ENCODE measurements at places on chromosomes 7 and 10.

DNA sequence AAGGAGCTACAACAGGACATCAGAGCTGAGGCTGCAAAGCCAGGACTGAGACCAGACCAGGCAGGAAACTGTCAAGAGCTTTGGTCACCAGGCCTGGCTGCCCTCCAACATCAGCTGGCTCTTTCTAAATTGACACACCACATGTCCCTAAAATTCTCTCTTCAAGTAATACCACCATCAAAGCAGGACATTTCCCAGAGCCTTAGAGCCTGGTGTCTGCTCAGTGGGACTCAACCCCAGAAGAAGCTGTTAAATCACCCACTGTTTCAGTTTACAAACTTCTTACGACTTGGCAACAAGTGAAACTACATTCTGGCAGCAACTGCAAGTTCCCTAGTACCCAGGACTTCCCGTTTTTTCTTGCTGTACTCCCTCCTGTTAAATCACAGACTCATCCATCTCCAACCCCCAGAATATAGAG, 3.8 kb upstream of the IL6 start:
- DNase-seq: peak; percentile 28

DNA sequence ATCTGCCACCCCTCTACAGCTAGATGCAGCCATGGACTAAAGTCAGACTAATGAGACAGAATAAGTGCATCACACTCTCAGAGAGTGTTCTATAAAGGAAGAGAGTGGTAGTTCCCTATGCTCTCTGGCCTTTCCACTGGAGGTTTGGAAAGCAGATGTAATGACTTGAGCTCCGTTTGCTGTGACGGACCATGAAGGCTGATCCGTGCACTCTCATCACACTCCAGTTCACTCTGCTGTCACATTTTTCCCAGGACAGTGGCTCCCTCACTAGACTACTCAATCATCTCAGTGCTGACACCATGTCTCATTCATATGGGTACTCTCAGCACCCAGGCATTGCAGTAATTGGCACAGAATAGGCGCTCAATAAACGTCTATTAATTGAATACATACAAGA, 20.4 kb downstream of the TRDMT1 start:
- no peak for DNase-seq

DNA sequence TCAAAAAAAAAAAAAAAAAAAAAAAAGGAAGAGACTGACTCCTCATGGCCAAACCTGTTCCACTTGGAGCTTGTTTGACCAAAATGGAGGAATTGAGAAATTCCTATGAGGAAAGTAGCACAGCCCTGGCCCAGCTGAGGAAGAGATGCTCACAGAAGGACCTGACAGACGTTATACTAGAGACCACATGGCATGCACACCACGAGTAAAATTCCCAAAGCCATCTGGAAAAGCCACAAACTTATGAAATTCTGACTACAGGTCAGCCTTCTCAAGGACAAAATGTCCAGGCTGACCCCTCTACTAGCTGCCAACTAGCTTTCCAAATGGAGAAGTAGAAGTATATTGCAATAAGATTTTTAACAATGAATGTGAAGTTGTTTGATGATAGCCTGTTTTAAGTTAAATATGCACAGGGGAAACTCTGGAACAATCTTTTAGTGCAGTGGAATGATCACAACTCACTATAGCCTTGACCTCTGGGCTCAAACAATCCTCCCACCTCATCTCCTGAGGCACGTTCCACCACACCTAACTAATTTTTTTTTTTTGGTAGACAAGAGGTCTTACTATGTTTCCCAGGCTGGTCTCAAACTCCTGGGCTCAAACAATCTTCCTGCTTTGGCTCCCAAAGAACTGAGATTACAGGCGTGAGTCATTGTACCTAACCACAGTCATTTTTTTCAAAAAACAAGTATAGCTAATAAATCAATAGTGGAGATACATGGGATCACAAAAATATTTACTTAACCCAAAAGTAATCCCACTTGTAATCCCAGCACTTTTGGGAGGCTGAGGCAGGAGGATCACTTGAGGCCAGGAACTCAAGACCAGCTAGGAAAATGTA, 75.7 kb downstream of the AKR1D1 start:
- no peak for DNase-seq

DNA sequence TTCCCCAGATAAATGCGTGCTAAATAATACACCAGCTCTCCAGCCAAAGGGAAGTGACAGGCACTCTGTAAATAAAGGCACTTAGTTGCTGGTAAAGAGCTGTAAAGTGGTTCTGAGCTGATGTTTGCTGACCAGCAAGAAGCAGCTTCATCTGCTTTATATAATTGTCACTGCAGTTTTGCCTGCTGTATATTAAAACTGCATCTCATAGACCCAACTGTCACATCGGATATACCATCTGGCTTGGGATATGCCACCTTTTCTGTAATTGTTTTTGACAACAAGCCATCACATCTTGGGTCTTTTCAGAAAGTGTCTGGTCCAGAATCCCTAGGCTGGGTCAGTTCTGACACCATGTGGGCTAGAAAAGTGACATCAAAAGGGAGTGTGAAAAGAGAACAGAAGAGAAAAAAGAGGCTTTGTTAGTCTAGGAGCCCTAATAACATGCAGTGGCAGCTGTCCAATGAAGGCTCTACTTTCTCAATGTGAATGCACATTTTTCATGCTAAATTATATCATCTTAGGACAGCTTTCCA, 697.6 kb downstream of the KCNMA1 start:
- no peak for DNase-seq

GRCh38 chr10:11946652-11947051, 96.0 kb downstream of the UPF2 start:
- no peak for DNase-seq

DNA sequence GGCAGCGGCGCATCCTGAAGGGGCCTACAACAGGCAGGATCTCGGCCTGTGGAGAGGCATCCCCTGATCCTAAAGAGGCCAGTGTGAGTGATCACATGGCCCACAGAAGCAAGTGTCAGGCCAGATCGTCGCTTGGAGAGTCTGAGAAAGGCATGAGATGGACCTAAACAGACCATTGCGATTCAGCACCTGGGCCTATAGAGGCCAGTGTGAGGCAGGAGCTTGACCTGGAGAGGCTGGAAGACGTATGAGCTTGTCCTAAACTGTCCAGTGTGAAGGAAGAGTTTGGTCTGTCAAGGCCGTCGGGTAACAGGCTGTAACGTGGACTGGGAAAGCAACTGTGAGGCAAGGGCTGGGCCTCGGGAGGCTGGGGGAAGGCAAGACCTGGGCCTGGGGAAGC, 172.6 kb downstream of the TPST1 start:
- no peak for DNase-seq

DNA sequence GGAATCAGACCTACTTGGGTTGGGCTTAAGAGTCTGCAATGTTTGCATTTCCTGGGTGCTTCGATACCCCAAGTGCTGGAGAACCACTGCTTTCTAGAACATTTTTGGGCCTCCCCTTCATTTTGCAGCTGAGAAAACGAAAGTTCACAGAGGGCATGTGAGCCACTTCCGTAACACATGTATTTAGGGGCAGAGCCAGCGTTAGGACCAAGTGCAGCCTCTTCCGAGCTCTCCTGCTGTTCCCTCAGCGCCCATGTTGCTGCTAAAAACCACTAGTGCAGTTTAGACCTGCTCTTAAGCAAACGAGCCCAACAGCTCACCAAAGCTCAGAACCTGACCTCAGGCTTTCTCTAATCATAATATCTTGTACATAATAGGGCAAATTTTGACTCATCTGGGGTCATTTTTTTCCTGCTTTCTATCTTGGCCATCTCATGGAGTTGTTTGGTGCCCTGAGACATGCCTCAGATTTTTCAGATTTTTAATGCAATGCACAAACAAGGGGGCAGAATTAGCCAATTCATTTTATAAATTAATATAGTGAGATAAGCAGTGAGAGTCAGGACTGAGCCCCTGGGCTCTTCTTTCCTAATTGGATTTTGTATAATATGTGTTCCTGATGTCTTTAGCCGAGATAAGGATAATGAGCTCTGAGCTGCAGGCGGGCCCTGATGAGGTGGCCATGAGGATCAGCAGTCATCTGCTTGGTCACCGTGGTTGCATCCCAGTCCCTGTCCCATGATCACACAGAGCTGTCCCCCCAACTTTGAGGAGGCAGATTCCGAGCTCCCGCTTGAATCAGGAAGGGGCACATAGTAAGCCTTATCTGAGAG, 12.9 kb downstream of the BAG3 start:
- no peak for DNase-seq

DNA sequence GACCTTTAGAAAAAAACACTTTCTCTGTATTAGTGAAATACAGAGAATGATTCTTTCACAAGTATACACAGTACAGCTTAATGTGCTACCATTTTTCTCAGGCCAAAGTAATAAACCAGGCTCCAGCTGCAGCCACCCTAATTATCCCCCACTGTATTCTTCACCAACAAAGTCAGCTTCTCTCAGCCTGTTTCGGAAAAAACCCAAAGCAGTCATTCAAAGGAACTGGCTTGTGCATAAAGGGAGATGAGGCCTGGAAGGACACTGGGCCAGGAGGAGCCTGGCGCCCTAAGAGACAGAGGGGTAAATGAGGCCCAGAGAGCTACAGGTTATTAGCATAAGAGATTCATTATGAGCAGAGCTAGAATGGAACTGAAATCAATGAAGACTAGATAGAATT, 9.2 kb downstream of the USP54 start:
- DNase-seq: no peak

- no peak for DNase-seq
These were observed 123.4 kb upstream of the ZNF746 start for GRCh38 chr7:149620961-149621360.

GRCh38 chr7:28096713-28097112, 83.9 kb downstream of the JAZF1 start:
- peak; percentile 80 for DNase-seq

DNA sequence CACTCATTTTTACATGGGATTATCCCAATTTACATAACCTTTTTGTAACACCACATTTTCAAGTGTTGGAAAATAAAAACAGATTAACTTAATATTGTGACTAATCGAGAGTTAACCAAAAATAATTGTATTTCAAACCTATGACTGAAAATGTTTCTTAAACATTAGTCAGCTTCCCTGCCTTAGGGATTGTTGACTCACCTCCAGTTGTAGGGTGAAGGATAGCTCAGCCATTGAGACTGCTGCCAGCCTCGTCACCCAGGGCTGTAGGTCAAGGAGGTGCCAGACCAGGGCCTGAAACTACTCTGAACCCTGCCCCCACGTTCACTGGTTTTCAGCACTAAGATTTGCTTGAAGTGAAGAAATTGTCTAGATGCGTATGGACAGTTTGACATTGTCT, 351.2 kb downstream of the GFRA1 start:
- no peak for DNase-seq

DNA sequence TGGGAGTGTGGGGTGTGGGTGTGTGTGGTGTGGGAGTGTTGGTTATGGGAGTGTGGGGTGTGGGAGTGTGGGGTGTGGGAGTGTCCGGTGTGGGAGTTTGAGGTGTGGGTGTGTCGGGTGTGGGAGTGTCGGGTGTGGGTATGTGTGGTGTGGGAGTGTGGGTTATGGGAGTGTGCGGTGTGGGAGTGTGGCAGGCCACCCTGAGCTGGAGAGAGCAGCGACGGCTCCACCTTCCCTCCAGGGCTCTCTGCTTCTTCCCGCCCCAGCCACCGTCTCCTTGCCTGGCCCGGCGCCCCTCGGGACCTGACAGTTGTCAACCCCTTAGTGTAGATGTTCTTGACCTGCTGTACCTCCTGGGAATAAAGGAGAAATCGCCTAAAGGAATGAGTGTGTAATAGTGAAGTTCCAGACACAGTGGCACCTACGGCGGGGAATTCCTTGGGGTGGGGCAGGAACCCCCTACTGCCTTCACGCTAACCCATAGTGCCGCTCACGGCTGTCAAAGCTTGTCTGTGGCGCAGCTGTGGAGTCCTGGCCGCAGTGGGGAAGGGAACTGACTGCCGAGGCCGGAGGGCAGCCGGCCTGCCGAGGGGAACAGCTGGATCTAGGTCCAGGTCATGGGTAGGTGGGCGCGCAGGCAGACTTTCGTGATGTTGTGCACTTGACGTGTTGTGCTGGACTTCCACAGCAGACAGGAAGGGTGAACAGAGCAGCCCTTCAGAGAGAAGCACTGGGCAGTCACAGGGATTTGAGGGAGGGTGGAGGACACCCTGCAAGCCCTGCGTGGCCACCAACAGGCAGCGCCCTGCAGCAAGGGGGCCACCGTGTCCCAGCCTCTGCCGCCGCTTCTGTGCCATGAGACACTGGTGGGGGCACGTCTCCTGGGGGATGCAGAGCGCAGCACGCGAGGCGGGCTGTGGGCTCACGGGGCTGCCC, 49.0 kb upstream of the EN2 start:
- no peak for DNase-seq

GRCh38 chr7:78448911-78449310, 650.3 kb downstream of the PHTF2 start:
- DNase-seq: peak; percentile 34

- DNase-seq: no peak
These were observed 30.7 kb downstream of the THNSL1 start for GRCh38 chr10:25047088-25047487.

DNA sequence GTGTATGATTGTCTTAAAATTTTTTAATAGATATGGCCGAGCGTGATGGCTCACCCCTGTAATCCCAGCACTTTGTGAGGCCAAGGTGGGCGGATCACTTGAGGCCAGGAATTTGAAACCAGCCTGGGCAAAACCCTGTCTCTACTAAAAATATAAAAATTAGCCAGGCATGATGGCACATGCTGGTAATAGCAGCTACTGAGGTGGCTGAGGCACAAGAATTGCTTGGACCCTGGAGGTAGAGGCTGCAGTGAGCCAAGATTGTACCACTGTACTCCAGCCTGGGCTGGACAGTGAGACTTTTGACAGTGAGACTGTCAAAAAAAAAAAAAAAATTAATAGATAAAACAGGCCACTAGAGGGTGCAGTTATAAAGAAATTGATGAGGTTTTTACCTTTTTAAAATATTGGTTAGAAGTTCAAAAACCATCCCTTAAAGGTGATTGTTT, 20.5 kb downstream of the NOM1 start:
- DNase-seq: peak; percentile 58

- DNase-seq: peak; percentile 49
These were observed 510 bp downstream of the ZSWIM8 start for GRCh38 chr10:73785721-73786511.

GRCh38 chr7:143455491-143455890, 12.2 kb downstream of the TAS2R60 start:
- no peak for DNase-seq

GRCh38 chr10:58477902-58478301, 34.8 kb upstream of the BICC1 start:
- DNase-seq: no peak

DNA sequence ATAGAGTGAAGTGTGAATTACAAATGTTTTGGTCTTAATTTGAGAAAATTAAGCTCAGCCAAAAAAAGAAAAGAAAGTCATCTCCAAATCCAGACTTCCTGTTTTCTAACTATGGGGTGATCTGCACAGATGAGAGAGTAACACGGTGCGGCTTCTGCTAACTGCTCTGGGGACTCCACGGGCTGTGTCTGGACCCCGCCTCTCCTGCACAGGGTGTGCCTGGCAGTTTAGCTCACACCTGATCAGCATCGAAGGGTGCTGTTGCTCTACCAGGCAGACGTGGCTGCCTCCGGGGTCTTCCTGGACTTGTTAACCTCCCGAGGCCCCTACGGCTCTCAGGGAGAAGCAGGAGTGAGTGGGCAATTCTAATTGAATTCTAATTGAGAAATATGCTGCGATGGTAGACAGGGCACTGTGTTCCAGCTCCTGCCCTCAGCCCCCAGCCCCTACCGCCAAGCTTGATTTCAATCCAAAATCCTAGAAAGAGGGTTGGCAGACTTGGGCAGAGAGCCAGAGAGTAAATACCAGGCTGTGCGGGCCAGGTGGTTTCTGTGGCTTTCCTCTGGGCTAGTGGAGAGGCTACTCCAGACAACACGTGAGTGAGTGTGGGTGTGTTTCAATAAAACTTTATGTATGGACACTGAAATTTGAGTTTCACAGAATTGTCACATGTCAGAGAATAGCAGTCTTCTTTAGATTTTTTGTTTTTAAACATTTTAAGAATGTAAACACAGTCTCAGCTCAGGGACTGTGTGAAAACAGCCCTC, 13.4 kb downstream of the SHH start:
- DNase-seq: peak; percentile 40

Data from hematopoietic multipotent progenitor cell treated with erythropoietin and hydrocortisone succinate and interleukin-3 and kit ligand, for 6 days (in vitro differentiated cells).